Lung (tissue), 17 donors: ENCODE measurements at places on chromosomes 16 and 17.

DNA sequence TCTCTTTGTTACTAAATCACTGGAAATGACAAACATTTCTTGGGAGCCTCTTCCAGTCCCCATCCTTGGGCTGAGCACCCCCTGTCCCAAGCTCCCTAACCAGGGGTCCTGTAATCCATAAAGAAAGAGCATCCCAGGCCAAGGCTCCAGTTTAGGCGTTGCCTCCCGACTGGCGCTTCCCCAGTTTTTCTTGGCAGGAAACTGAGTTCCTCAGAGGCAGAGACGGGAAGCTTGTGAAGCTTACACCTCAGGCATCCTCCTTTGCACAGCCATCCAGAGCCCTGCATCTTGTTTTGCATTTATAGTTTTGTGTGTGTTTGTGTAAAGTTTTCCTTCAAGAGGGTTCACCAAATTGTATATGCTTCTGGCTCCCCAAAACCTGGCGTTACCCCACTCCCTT lies 7.1 kb downstream of the COPZ2 start:
- DNase-seq = no peak

- DNase-seq = no peak
These were observed 722.3 kb downstream of the CDH8 start for GRCh38 chr16:61313931-61314330.

- no peak for DNase-seq
These were observed 8.1 kb downstream of the OR2C1 start for GRCh38 chr16:3363793-3364192.

DNA sequence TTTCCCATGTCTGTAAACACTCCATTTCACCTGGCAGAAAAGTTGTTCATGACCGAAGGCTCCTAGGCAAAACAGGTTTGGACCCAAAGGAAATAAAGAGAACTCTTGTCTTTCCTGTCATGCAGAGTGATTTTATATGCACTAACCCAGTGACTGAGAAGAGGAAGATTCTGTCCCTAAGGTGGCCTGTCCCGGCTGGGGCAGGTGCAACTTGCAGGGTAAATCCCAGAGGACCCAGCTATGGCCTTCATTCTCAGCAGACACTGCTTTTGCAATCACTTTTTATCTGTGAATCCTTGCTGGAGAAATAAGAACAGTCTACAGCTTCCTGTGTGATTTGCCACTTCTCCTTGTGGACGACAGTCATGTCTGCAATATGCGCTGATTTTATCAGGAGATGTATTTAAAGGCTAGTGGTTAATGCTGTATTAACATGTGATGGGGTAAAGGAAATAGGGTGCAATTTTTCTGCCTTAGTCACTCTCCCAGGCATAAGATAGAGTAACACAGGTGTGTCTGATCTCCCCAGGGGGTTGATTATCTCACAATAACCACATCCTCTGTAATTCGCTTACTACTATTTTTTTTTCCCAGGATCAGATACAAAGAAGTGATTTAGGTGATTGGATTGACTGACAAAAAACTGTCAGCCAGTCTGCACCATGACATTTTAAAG lies 696.8 kb upstream of the SOX9 start:
- no peak for DNase-seq

DNA sequence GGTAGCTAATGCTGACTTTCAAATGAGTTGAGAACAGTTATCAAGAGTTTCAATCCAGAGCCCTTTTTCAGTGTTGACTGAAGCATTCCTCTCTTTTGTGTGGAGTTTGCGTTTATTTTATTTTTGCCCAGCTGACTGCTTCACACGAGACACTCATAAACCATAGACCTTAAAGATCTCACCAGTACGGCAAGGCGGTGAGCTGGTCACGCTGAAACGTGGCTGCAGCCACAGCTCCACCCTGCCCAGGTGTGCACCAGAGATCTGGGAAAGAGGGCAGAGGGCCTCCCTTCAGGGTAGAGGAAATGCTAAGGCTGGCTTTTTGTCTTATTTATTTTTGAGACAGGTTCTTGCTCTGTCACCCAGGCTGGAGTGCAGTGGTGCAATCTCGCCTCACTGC lies 112.2 kb downstream of the AATF start:
- DNase-seq = no peak

DNA sequence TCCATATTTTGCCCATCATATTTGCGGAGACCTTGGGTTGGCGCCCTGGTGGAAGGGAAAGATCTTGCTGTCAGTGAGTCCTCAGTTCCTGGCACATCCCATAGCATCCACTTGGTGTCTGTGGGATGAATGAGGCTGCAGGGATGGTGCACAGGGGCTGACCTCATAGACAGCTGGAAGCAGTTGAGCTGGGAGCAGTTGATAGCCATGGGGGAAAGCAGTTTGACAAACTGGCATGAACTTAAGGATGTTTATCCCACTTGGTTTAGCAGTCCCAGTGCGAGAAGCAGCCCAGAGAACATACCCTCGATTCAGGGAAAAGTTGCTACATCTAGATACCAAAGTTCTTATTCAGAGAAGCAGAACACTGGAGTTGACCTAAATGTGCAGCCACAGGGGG lies 80.7 kb downstream of the SNX29 start:
- DNase-seq = no peak

- no peak for DNase-seq
These were observed 17.4 kb downstream of the TNFRSF13B start for GRCh38 chr17:16954521-16954920.

DNA sequence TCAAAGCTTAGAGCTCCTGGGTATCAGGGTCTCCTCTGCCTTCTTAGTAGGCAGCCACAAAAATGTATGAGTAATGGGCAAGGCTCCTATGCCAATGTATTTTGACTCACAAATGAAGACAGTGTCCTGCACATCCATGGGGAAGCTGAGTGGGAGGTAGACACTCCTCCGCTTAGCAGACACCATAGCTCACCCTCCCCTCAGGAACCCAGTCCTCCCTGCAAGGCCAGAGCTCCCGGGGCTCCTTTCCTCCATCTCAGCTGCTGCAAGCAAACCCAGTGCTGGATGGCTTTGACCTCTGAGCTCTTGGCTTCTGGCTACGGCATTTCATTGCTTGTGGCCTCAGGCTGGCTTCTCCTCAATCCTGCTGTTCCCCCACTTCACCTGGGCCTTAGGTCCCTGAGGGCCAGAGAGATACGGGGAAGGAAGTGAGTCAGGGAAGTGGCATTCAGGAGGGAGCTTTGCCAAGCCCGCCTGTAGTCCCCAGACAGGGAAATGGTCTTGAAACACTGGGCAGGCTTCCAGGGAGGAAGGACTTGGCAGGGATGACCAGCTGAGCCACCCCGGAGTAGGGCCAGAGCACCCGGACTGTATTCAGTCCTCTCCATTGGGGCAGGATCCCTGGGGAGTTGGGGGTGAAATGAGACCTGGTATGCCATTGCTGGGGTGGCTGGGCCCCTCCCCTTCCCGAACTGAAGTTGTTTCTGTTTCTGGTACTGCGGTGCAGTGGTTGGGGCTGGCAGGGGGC lies 4.5 kb downstream of the ABCC3 start:
- DNase-seq = peak; percentile 95

- no peak for DNase-seq
These were observed 54.8 kb downstream of the PSMD12 start for GRCh38 chr17:67311575-67311974.
